ENCODE measurements at places on chromosomes 5 and 9.

- DNase-seq, result no peak
These were observed 5.2 kb upstream of the AGPAT2 start for GRCh38 chr9:136692185-136693134.

DNA sequence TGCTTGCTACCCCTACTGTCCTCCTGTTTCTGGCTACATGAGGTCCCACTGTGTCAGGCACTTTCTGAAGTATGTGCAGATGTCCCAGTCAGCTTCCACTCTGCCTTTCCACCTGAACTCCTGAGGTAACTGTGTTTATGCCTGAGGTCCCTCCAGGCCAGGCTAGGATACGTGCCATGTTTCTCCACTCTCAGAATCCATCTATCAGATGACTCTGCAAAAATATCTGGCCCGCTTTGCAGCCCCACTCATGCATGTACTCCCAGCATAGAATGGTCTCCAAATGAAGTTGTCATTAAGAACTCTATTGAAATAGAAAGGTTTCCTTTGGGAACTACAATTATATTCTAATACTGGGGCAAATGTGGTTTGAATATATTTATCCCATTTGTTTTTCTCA lies 231.9 kb upstream of the RASEF start:
- DNase-seq, result no peak

GRCh38 chr9:1077616-1078015 lies 27.5 kb downstream of the DMRT2 start:
- no peak for DNase-seq

DNA sequence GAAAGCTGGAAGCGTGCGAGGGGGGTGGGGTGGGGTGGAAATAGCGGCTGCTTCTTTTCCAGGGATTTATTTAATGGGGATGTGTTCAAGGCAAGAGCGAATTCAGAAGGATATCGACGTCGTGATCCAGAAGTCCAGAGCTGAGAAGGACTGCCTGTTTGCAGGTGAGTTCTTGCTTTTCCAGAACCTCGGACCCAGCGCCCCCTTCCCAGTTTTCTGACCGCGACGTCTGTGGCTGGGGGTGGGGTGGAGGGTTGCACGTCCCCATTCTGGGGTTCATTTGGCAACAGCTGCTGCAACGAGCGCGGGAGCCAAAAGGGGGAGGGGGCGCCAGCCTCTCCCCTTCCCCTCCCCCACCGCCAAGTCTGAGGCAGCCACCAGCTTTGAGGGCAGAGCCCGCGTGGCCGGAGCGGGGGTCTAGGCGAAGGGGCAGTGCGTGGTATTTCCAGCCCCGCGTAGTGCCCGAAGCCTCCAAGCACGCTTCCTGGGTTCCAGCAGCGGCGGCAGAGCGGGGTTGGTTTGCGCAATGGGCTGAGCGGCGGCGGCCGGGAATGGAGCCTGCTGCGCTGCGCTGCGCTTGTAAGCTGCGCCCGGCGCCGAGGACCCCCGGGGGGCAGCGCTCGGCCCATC lies 701 bp downstream of the PARP8 start:
- DNase-seq, result no peak

- DNase-seq, result peak; percentile 18
These were observed 17.0 kb upstream of the CYFIP2 start for GRCh38 chr5:157248821-157249470.

GRCh38 chr5:96080557-96080956 lies 118.9 kb upstream of the ELL2 start:
- no peak for DNase-seq
